SIG-M5 (cell line): ENCODE measurements at places on chromosomes 12 and 14.

- no peak for DNase-seq
Observed at GRCh38 chr14:50344116-50344775, 32.1 kb downstream of the DMAC2L start.

DNA sequence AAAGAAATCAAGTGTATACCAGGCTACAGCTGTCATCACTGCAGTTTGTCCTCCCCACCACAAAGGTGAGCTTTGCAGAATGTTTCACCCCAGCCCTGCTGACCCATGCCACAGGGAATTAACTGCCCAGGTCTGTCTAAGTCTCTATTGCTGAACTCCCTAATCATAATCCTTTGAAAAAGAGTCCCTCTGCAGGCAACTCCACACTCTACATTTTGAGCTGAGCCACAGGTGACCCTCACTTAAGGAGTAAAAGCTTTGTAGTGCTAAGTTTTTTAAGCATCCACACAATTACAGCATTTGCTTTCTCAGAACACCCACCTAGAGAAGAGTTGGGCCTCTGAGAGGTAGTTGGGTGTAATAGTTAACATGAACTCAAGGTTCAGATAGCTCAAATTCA, 90.0 kb downstream of the C12orf50 start:
- no peak for DNase-seq

- DNase-seq = no peak
Observed at GRCh38 chr14:53192052-53192760, 39.1 kb upstream of the DDHD1 start.

DNA sequence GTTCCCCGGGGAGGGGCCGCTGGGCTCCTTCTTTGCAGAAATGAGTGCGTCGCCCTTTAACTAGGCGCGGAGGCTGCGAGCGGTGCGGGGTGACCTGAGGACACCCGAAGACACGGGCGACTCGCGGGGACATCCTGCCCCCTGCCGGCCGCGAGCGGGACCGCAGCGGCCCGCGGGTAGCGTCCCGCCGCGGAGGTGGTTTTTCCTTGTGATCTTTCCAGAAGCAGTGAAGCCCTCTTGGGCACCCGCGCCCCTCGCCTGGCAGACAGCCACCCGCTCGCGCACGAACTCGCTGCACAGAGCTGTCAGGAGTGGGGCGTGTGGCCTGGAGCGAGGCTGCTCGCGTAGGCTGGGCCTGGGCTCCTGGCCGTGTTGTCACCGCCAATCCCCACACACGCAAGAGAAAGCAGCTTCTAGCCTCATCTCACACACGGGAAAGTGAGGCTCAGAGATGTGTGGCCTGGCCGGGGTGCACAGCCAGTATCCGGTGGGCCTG, 67.2 kb downstream of the DIO3 start:
- no peak for DNase-seq

DNA sequence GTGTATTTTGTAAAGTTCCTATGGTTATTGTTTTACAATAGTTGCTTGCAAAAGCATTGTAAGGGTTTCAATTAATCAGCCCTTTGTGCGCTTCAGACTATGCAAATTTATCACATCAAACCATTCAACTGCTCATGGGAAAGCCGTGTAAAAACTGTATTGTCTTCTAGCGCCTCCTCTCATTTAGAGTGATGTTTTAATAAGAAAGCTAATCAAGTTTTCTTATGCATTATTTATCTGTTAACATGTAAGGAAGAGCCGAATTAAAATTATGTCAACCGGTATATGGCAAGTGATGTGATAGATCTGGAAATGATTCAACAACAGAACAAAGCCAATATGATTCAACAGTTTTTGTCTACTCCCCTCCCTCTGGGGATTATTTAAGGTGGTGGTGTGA, 92.5 kb upstream of the RFX4 start:
- DNase-seq = no peak

- no peak for DNase-seq
Observed at GRCh38 chr12:123859035-123859434, 96.9 kb downstream of the DNAH10 start.
